ENCODE measurements at places on chromosomes 1 and 21.

DNA sequence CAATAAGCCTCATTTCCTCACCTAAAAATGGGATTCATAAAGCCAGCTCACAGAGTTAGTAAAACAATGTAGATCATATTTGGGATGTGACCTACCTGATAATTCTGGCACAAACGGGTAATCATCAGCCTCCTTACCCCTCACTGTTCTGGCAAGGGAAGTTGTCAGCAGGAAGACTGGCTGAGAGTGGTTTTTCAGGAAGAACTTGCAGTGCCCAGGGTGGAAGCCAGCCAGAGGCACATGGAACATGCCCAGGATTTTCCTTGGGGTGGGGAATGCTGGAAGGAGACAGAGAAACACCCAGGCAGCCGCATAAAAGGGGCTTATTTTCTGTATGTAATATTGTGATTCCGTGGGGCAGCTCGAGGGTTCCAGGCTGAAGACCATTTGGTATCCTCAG, 7.7 kb upstream of the SLC5A9 start:
- no peak for DNase-seq

GRCh38 chr1:190699165-190699564, 221.5 kb upstream of the BRINP3 start:
- no peak for DNase-seq

GRCh38 chr1:15698201-15698600, 14.1 kb downstream of the PLEKHM2 start:
- DNase-seq = no peak

DNA sequence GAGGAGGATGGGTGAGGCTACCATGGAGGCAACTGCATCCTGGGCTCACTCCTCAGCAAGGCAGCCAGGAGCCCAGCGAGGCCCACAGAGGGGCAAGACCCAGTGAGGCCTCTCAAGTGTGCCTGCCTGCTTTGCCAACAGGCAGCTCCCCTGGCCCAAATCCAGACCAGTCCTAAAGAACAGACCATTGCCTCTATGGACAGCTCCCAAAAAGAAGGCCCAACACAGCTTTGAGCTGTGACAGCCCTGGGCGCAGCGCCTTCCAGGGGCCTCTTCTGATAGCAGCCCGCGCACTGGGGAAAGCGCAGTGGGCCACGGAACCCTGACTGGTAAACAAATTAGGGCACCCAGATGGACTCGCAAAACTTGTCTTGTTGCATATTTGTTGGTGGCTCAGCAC, 25.5 kb downstream of the C1orf198 start:
- DNase-seq = no peak

DNA sequence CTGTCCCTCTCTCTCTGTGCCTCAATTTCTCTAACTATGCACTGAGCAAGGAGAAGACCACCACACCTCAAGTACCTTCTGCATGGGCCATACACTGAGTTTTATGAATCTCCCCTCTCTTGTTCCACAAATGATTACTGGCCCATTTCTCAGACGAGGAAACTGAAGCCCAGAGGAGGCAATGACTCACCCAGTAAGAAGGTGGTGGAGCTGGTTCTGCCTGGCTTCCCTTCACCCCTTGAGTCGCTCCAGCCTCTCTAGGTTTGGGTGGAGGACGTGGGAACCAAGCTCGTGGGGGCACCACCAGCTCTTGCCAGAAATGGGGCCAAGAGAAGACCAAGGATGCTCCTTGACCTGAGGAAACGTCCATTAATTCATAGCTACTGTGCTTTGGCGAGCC, 21.3 kb upstream of the RUNX3 start:
- no peak for DNase-seq

DNA sequence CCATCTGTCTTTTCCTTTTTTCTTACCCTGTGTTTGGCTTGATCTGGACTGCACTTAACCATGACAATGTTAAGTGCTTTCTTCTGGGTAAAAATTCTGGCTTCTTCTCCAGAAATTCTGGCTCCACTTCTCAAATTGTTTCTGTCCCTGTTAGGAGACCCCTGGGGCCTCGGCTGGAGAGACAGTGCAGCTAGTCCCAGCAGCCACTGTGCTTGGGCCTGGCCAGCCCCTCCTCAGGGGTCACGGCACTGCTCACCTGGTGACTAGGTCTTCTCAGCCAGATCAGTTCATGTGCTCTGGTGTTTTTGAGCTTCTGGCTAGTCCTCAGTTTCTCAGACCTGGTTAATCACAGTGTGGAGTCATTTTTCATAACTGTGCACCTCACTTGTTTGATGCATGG, 72.4 kb downstream of the ADARB1 start:
- DNase-seq = no peak

DNA sequence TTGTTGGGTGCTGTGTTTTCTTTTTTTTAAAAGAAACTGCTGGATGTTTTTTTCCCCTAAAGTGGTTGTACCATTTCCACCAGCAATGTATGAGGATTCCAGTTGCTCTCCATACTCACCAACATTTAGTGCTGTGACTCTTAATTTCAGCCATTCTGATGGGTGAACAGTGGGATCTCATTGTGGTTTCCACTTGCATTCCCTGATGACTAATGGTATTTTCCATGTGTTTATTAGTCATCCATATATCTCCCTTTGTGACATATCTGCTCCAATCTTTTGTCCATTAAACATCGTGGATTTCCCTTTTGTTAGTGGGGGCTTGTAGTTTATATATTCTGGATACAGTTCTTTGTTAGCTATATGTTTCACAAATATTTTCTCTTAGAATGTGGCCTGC, 206.0 kb downstream of the CAMTA1 start:
- DNase-seq = no peak

DNA sequence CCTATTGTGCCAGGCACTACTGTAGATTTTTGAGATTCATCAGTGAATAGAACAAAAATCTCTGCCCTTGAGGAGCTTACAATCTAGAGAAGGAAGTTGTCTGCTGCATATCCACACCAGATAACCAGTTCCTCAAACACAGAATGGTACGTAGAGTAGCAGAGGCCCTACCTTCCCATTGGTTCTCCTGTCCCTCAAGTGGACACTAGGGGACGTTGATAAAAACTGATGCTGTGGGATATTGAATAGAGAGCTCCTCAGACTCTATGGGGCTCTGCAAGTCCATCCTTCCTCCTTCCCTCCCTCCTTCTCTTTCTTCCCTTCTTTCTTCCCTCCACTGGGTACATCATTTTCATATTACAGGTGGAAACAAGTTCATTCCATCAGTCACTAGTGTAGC, 371.3 kb downstream of the PBX1 start:
- DNase-seq = no peak

GRCh38 chr1:19860418-19860817, 21.8 kb upstream of the OTUD3 start:
- no peak for DNase-seq

DNA sequence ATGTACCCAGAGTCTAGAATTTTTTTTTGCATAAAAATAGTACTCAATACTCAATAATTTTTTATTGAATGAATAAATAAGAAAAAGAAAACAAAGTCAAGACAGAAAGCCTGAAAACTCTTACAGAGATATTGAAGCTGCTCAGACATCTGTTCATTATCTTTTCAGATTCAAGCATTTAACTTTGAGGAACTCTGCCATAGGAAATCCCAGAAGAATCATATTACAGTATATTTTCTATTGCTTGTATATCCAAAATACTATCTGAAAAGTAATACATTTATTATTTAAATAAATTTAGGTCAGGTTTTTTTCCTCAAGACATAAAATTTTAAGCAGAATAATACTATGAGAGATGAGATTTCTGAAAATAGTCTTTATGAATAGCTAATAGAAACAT, 755.9 kb upstream of the ADGRL4 start:
- DNase-seq = no peak

DNA sequence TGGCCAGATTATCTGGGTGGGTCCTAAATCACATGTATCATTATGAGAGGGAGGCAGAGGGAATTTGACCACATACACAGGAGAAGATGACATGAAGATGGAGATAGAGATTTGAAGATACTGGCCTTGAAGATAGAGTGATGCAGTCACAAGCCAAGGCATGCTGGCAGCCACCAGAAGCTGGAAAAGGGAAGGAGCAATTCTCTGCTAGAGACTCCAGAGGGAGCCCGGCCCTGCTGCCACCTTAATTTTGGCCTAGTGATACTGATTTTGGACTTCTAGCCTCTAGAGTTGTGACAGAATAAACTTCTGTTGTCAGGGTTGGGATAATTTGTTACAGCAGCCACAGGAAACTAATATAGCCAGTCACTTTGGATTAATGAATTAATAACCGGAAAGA, 2.2 kb upstream of the PRDM2 start:
- DNase-seq = no peak

DNA sequence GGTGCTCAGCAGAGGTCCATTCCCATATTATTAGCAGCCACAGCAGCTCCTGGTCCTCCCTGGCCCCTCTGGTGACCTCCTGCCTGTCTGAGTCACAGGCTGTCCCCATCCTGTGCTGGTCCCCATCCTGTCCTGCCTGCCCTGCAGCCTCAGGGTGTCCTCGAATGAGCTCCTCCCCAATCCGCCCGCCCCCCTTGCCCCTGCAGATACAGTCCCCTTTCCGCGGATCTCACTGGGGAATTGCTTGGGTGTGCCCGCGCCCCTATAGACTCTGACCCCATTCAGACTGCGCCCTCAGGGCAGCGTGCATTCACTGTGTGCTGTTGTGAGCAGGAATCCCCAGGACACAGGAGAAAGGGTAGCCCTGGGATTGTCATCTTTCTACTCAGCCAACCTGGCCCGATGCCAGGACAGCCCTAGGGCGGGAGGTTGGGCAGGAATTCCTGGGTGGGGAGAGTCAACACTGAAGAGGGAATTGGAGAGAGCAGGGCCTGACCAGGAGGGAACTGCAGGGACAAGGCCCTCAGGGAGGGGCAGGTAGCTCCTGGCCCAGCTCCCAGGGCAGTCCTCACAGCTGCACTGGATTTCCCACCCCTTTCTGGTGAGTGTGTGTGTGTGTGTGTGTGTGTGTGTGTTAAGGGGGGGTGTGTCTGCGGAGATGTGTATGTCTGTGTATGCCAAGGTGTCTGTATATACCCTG, 1.1 kb upstream of the GUCA2A start:
- DNase-seq = no peak

DNA sequence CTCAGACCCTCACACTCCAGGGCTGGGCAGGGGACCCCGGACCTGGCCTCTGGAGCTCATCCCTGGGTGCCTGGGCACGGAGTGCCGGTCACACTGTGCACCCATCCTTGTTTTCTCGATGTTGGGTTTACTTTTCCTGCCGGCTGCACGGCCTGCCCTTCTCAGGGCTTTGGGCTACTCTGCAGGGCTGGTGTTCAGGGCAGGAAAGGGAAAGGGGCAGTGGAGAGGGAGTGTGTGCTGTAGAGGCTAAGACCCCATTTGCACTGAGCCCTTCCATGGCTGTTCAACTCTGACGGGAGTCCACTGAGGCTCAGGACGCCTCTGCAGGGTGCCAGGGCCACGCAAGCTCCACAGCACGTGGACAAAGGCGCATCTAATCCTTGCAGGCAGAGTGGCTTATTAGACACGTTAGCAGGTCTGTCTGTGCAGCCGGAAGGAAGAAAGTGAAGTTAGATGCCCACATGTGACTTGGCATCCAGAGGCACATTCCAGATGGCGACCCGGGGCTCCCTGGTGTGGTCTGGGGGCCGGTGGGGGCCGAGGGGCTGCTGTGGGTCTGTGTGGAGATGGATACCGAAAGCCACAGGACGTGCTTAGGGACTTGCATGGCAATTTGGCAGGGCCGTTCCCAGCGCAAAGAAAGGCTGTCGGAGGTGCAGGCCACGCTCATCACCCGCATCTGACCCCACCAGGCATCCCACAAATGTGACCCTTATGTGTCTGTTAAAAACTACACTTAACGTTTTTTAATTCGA, 33.6 kb downstream of the COL18A1 start:
- DNase-seq = no peak

GRCh38 chr1:209675565-209676154, 448 bp downstream of the G0S2 start:
- no peak for DNase-seq

GRCh38 chr1:40824591-40825434, 37.4 kb downstream of the CITED4 start:
- no peak for DNase-seq

DNA sequence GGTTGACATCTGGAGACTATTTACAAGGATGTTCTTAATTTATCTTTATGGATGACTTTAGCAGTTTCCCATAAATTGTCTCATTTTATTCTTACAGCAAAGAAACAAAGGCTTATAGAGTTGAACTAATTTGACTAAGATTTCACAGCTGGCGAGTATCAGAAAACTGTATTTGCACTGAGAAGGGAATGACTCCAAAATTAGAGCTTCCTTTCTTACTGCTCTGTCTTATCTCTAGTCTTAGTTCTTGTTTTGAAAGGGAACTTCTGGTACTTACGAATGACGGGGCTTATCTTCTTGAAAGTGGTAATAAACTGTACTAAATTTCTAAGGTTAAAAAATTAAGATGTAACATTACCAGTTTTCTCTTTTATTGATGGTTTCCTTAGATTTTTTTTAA, 13.6 kb downstream of the CNST start:
- peak; percentile 40 for DNase-seq

- DNase-seq = no peak
These were observed 61.5 kb upstream of the PTBP2 start for GRCh38 chr1:96660051-96660450.

DNA sequence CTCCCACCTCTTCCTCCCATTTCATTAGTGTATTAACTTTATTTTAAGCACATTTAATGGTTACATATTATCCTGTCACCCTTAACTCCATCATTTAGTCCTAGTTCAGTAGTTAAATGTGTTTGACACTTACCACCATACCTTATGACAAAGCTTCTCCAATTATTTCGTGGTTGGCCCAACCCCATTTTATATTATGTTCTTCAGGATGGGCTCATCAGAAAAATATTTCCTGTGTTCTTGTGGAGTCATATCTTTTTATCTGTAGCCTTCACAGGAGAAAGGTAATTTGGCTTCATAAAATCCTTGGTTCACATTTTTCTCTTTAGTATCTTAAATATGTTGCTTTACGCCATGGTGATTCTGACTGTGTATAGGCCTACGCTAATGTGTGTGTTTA, 142.3 kb upstream of the COL6A1 start:
- DNase-seq = no peak

- DNase-seq = no peak
These were observed 13.0 kb downstream of the IFI44L start for GRCh38 chr1:78633209-78633608.

- DNase-seq = no peak
These were observed 177.3 kb upstream of the GORAB start for GRCh38 chr1:170354690-170355089.

DNA sequence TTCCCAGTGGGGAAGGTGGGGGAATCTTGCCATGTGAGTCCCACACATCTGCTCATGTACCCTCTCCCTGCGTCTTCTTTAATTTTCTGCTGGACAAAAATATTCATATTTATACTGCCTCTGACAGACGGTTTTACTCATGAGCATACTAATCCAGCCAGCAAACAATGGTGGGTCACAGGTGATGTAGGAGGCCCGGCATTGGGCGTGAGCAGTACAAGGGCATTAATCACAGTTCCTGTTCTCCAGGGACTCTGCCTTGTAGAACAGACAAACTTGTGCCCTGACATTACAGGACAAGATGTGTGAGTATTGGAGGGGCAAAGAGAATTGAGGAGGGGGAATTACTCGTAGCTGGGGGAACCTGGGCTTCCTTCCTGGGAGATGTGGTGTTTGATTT, 25.0 kb downstream of the MTARC1 start:
- DNase-seq = no peak

- no peak for DNase-seq
These were observed 537 bp downstream of the RHBDL2 start for GRCh38 chr1:38941093-38941492.

Measured in hematopoietic multipotent progenitor cell treated with erythropoietin and hydrocortisone succinate and interleukin-3 and kit ligand, for 15 days (in vitro differentiated cells).